ENCODE measurements at places on chromosomes 7 and 10.

DNA sequence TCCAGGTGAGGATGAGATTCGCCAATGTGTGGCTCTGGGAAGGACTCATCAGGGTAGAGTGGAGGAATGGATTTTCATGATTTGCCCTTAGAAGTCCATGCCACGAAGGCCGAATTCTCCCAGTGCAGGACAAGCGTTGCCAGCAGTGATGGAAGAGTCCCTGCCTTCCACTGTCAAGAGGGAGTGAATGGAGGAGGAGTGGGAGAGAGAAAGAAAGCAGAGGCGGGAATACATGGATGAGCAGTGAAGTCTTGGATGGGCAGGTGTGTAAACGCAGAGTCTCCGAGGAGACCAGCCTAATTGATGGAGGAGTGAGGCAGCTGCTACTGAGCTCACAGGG is 419.2 kb downstream of the GLRX3 start:
- no peak for DNase-seq

DNA sequence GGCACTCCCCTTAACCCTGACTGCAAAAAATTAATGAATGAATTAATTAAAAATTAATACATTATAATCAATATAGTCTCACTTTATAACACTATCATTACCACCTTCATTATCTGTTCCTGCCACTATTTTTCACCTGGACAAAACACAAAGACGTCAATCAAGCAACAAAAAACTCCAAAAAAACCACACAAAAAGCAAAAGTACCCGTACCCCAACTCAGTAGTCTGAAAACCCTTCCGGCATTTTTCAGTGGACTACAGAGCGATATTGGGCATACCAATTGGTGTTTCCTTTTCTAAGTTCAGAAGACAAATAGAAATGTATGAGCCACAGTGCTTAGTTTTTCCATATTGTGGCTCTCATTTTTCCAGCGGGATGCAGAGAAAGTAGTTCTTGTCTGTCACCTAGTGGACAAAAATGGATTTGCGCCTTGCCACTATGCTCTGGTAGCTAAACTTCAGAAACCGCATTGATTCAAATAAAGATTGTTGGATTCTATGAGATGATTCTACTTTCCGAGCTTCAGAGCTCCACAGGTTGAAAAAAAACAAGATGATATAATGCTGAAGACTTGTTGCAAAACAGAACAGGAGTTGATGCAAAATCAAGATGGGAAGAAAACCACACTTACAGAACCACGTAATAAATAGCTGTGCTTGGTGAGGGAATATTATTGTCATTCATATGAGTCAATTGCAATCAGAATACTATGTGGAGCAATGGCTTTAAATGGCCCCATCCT is 50.6 kb upstream of the ITGB1 start:
- DNase-seq, result peak; percentile 84

DNA sequence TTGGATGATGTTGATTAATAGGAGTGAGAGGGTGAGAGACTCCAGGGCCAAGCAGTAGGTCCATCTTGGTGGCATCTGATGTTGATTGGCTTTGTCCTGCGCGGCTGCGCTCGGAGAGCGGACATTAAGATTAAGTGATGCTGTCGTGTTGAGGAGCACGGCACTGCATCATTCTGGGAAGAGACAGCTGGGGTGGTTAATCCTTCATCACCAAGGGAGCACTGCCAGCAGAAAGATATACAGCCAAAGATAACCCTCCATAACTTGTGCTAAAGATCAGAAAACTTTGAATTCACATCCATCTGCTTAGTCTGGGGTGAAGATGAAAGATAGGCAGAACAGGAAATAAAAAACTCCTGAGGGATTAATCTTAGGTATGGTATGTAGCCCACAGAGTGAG is 208.3 kb downstream of the LRMDA start:
- no peak for DNase-seq

DNA sequence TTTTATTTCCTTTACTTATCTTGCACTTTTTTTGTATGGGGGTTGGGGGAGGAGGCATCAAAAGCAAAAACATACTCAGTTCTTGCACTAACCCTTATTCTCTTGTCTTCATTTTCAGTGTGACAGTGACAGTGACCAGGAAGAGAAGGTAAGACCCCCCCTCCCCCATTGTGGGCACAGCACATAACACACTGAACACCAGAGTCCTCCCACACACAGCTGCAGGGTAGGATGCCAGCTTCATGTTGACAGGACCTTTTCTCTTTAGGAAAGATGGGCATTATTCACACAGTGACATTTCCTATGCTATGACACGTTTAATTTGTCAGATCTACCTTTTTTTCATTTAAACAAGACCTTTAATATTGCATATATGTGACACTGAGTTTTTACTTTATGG is 696.3 kb upstream of the GALNT17 start:
- no peak for DNase-seq

GRCh38 chr7:155580367-155580766 is 34.0 kb upstream of the CNPY1 start:
- no peak for DNase-seq

- DNase-seq, result no peak
These were observed 23.4 kb upstream of the SGCE start for GRCh38 chr7:94679358-94679757.

DNA sequence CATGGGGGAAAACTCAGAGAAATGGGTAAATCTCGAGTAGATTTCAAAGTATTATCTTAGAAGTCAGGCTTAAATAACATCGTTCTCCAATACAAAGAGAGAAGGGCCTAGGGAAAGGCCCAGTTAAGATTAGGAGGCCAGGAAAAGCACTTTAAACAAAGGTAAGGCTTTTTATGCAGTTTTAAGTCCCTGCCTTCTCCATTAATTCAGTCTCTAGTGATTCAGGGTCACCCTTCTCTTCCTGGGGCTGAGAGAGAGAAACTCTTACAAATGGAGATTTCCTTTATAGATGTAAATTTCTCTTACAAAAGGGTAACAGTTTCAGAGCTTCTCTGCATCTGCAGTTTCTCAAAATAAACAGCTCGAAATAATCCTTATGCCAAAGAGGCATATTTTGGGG is 179.3 kb downstream of the HECW1 start:
- no peak for DNase-seq

GRCh38 chr7:71842381-71842780 is 569.8 kb downstream of the CALN1 start:
- DNase-seq, result no peak

DNA sequence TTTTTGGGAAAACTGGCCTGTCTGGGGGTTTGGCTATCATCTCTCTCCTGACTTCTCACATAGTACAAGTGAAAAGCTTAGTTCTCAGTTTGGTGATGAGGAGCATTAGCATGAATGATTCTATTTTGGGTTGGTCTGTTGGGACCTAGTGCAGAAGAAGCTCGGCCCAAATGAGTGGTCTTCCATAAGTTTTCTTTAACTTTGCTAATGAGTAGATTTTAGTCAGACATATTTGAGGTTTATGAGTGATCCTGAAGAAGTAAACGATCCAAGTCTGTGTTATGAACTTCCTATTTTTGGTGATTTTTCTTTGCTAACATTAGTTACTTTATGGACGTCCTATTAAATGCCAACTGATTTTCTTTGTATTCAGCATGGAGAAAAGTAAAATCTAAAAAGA is 51.7 kb upstream of the CALD1 start:
- no peak for DNase-seq

DNA sequence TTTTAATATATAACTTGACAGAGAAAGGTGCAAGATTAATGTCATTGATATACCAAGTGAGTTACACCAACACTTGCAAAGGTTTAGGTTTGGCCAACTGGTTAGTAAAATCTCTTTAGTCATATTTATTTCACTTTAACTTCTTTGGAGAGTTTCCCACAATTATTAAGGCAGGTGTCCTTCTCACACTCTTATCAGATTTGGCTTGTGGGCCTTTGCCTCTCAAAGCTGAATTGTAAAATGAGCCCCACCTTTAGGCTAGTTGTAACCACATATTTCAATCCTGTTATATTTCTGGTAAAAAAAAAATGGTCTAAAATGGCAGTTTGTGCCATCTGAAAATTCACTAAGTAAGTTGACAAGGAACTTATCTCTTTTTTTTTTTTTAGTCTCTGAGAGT is 26.6 kb upstream of the FOXP2 start:
- no peak for DNase-seq

GRCh38 chr10:43186150-43186549 is 47.9 kb downstream of the CSGALNACT2 start:
- DNase-seq, result no peak

DNA sequence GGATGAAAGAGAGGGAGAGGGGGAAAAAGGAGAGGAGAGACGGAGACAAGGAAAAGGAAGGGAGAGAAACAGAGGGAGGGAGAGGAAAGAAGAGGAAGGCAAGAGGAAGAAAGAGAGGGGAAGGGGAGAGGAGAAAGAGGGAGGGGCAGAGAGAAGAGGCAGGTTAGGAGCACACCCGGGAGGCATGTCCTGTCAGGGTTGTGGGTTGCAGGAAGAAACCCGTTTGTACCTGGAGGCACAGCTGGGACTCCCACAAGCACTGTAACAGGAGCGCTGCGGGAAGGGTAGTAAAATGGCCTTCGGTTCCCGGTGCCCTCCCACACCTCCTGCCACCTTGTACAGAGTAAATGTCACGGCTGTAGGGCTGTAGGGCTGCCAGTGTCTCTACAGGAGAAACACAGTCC is 24.7 kb downstream of the FGFR2 start:
- DNase-seq, result no peak

GRCh38 chr10:15531927-15532722 is 161.0 kb upstream of the FAM171A1 start:
- DNase-seq, result no peak

- DNase-seq, result no peak
These were observed 792.1 kb downstream of the GRM8 start for GRCh38 chr7:126460664-126461063.

- DNase-seq, result no peak
These were observed 39.4 kb upstream of the PLCE1 start for GRCh38 chr10:93954299-93954698.

DNA sequence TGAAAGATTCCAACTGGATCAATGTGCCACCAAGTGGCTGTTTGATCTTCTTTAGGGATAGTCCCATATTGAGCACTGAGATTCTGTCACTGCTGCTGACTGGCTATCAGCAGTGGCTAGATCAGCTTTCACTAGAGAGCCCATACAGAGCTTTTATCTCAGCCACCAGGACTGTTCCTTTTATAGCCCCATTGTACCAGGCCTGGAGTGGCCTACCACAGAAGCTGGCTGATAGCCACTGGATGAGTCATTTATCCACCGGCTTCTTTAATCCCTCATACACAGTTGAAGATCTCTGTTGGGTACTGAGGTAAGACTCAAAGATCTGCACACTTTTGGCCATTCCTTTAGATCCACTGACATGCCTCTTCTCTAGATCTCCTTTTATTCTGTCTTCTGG is 1101.1 kb downstream of the SORCS3 start:
- no peak for DNase-seq

- no peak for DNase-seq
These were observed 96.0 kb downstream of the CALN1 start for GRCh38 chr7:72316148-72316547.

DNA sequence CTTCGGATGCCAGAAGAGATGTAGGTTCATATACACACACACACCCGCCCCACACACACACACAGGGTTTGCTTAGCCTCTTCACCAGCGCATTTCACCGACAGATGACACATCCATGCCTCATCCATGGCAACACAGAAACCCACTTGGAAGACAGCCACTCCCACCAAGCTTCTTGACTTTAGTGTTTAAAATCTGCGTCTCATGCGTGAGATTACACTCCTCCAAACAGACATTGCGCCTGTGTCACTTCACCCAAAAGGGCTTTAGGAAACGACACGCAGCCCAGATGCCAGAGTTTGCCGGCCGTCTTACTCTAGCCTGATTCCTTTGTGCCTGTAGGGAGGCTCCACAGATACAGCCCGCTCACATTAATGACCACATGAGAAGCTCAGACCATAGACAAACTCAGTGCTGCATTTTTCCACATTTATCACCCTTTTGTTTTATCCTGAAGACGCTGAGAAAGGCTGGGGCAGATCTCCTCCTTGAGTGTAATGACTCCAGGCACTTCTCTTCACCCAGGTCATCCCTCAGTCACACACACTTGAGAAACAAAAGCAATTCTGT is 73.8 kb downstream of the DIP2C start:
- no peak for DNase-seq

GRCh38 chr10:75544386-75544785 is 113.0 kb downstream of the LRMDA start:
- no peak for DNase-seq

GRCh38 chr7:3991731-3992231 is 690.3 kb upstream of the FOXK1 start:
- DNase-seq, result no peak

DNA sequence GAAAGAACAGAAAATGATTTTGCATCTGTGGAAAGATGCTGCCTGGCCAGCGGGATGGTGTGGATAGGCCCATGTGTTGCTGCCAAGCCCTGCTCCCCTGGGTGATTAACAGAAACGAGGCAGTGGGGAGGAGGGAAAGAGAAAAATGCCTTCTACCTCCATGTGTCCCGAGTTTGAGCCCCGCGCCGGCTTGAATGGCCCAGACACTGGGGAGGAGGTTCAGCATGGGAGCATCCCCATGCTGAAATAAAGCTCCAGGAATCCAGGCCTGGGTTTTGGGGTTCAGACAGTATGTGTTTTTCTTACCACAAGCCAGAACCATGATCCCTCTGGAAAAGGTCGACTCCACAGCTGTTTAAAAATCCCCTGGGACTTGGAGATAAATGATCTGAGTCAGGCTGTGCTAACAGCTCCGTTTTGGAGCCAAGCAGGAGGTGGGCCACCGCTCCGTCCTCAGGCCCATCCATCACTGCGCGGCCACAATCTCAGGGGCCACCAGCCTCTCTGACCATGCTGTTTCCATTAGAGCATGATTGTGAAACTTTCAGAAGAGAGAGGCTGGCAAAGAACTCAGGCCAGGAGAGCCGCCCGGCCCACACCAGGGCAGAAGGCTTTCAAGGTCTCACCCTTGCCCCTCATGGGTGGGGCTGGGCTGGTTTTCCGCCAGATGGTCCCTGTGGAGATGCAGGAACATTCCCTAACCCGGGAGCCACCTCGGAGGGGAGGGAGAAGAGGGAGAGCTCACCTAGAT is 299.7 kb downstream of the ZEB1 start:
- no peak for DNase-seq

DNA sequence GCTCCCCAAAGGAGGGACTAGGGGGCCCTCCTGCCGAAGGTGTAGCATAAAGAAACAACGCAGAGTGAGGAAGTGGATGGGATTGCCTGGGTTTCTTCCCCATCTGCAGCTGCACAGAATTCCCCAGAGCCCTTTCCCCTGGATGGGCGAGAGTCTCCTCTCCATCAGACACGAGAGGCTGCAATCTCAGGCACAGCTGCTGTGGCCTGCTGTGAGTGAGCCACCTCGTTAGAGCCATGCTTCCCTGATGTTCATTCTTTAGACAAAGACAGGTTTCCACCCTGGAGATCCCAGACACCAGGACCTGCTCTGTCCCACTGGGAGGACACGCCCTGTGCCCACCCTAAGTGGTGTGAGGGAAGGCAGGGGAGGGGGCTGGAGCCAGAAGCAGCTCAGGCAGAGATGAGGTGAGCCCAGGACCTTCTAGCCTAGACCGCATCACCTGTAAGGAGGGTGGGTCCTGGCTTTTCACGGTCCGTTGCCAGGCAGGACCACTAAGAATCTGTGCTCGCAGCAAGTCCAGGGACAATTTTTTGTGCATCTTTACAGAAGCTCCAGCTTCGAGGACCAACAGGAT is 268.6 kb upstream of the TCERG1L start:
- DNase-seq, result no peak

- DNase-seq, result no peak
These were observed 75.4 kb downstream of the NUDCD3 start for GRCh38 chr7:44415047-44415446.

Measured in erythroblast (primary cell).